ENCODE measurements at places on chromosomes 16 and 17. TPM values are rescaled to one million over a fixed set of nuclear protein-coding genes. Genes with fewer than 3 reads are reported as not detected.

DNA sequence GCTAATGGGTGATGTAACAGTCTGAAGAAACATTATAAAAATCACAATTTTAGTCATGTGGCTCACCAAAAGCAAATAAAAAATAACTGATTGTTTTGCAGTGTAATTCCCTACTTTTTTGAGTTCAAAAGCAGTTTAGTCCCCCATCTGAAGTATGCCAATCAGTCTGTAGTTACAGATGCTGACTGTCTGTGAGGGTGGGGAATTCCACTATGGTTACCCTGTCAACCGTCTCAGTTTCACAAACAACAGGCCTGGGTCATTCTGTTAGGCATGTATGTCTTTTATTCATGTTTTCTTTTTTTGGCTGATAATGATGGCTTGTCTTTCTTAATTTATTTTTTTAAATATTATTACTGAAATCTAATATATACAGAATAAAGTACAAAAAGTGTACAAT is 69.3 kb downstream of the STXBP4 start:
- peaks cover 5% of the 10 kb centered on the region for H3K36me3 ChIP-seq
- H3K27ac ChIP-seq = no peak overlapping the region
- H3K4me1 ChIP-seq = no peaks in the 10 kb centered on the region
- no peaks in the 10 kb centered on the region for H3K27me3 ChIP-seq
- H3K4me3 ChIP-seq = no peak overlapping the region
- DNase-seq = peak; percentile 34

MT1M gene
- not detected for total RNA-seq

DNA sequence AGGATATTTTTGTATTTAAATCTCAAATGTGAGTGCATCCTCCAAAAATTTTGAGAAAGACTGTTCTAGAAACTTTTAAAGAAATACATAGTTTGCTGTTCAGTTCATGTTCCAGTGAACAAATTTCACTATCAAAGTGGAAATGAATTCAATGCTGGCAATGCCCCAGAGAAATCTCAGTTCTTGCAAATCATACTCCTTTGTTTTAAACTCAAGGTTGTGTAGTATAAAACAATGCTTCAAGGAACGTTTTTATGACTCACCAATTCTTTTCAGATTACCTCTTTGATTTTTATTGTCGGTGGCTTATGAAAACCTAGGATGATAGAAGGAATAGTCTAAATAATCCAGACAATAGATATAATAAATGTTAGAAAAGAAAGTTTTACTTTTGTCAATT is 17.6 kb downstream of the LPCAT2 start:
- H3K4me3 ChIP-seq = no peak overlapping the region
- H3K27ac ChIP-seq = no peak overlapping the region
- peaks cover 7% of the 10 kb centered on the region for H3K27me3 ChIP-seq

DNA sequence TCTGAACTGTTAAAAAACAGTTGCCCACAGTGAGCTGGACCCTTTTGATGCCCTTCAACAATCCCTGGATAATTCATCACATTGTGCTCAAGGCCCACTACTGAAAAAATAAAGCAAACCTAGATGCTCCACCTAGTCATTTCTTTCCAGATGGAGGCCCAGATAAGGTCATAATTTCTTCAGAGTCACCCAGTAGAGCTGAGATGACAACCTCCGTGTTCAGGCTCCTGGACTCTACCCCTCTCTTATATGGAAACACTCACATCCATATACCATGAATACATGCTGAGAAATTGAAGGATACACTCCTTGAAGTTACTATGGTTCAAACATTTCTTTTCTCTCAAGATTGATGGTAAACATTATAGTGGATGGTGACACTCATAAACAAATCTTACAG is 2.7 kb upstream of the ABCA3 start:
- H3K4me3 ChIP-seq = no peak overlapping the region
- peaks cover 8% of the 10 kb centered on the region for H3K27me3 ChIP-seq
- peaks cover 2% of the 10 kb centered on the region for H3K36me3 ChIP-seq

OR4D1 gene
- total RNA-seq = 0.25 TPM

Measured in activated CD8-positive, alpha-beta T cell treated with anti-CD3 and anti-CD28 coated beads for 36 hours (primary cell).